ENCODE measurements at places on chromosomes 7 and 10.
A peak's percentile ranks its signal among the peaks of the same experiment; 100 is the strongest.

DNA sequence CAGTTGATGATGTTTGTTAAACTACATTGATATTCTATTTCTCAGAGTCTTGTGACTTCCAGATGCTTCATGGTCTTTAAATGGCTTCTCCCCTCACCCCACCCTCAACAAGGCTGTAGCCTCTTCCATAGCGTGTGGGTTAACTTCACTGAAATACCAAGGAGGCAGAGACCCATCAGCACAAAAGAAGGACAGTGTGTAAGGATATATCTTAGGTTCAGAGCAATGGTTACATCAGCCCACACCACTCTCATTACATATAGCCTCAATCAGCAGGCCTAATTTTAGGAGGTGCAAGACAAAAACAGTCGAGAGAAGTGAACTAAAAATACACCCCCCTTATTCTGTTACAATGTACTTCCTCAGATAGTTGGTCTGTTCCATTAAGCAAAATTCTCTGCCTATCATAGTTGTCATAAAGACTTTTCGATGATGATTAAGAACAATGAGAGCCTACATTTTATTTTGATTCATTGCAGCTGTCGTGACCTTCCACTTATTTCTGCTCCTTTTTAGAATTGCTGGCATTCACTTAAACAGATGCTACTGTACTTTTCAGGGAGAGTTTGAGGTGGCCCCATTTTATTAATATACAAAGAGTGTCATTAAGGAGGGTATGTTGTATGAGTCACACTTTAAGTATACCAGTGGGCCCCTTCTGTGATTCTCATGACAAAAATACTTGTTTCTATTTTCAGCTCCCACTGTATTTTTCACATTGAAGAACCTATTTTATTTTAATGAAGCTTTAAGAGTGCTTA, 52.1 kb downstream of the WIPF3 start:
- DNase-seq: peak; percentile 91

DNA sequence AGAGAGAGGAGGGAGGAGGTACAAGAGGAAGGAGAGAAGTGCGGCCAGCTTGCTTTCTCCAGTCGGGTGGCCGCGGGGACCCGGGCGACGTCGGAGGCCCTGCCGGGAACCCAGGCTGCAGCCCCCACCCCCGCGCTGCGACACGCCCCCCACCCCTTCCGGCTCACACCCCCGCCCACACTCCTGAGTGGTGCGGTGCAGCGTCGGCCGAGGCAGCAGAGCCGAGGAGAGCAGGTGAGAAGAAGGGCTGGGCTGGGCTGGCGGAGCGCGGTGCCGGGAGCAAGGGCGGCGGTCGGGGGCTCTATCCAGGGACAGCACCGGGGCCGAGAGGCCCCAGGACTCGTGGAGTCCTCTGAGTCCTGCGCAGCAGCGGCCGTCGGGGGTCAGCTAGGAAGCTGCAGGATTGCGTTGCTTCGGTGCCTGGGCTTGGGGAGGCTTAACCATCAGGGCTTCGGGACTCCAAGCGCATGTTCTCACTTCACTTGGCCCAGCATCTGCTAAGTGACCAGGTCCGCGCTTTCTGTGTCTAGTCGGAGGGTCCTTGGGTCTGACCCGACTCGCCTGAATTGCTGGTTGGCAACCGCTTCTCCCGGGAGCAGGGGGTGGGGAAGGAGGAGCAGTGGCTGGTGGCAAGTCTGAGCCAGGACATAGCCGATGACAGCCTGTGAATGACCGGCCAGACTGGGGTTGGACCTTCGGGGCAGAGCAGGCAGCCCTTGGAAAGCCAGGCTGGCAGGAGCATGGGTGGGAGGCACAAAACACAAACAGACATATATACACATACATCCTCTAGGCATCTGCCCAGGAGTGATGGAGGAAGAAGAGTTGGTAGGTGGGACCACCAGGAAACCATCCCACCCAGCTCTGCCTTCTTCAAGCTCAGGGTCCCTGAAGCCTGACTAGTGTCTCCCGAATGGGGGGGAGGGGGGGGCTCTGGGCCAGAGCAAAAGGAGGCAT, 683 bp downstream of the CHAT start:
- DNase-seq: no peak

GRCh38 chr10:92890471-92890870, 42.2 kb downstream of the EXOC6 start:
- no peak for DNase-seq

DNA sequence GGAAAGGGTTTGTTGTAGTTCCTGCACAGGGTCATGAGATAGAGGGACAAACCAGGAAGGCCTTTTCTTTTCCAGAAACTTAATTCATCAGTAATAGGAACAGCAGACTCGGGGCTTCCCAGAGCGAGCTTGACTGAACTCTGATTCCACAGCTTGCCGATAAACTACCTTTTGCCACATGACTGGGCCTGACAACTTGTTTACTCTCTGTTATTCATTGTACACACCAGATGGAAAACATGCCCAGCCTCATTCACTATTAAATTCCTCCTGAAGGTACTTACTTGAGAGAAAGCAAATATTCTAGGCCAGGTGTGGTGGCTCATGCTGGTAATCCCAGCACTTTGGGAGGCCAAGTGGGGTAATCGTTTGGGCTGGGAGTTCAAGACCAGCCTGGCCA, 77.1 kb upstream of the FGFR2 start:
- no peak for DNase-seq

Measured in NCI-H2227 treated with DMSO at 0.1 percent for 48 hours (cell line).